Hindlimb muscle (tissue), 1 donor: ENCODE measurements at places on chromosomes 5 and 9.

DNA sequence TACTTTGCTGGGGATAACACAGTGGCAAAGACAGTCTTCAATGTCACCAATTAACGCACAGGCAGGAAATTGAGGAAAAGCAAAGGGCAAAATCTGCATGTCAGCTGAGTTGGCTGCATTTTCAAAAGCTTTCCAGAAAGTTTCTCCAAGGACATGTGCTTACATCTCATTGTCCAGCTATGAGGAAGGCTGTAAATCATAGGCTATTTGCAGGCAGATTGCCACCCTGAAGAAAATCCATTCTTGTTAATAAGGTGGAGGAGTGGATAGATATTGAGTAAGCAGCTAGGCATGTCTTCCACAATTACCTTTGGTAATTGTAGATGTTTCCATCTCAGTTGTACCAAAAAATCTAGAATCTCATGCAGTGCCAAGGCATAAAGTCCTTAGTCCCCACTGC lies 278.0 kb upstream of the NUDT12 start:
- no peak for DNase-seq

DNA sequence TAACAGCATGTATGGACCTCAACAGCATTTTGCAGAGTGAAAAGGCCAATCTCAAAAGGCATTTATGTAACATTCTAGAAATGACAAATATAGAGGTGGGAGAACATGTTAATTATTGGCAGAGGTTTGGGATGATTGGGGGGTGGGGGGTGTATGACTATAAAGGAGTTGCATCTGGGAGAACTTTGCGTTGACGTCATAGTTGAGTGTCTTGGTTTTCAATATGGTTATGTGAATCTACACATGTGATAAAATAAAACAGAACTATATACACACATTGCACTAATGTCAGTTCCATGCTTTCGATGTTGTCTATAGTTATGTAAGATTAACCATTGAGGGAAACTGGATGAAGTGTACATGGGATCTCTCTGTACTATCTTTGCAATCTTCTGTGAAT lies 139.1 kb downstream of the SV2C start:
- DNase-seq, result no peak

GRCh38 chr5:115578657-115579056 lies 23.6 kb downstream of the TICAM2 start:
- no peak for DNase-seq

- DNase-seq, result no peak
Measured at GRCh38 chr9:98091735-98092612, 27.0 kb downstream of the TRIM14 start.

DNA sequence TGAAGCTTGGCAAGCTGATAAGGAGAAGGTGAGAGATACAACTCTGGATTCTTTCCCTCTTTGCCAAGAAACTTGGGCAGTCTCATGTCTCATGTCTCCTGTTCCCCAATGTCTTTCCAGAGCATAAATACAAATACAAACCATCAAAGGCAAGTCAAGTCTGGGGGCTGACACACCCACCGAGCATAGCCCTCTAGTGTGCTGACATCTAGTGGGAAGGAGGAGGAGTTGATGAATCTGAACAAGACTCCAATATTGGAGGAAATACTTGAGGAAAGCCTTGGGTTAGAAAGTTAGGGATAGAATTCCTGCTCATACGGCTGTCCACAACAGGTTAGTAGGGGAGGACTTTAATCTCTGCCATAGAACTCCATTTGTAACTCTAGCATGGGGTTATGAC lies 8.6 kb downstream of the MLANA start:
- DNase-seq, result no peak

GRCh38 chr9:61673664-61674381 lies 484.0 kb downstream of the SPATA31A7 start:
- no peak for DNase-seq

DNA sequence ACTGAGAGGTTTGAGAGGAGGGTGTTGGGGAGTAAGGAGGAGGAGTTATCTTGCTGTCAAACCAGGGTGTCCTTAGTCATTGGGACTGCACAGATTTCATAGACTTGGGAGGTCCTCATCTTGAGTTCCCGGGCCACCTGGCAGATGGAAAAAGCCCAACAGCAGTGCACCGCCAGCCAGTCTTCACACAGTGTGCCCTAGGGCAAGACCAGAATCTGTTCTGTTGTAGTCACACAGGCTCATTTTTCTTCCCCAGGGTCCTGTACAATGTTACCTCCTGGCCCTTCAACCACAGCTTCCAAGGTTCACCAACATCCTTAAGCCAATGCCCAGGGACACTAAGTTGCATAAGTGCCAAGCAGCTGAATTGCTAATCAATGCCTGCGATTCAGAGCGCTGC lies 21.0 kb downstream of the PLAC8L1 start:
- no peak for DNase-seq

- DNase-seq, result no peak
Measured at GRCh38 chr5:150618588-150619281, 21.7 kb upstream of the SYNPO start.

GRCh38 chr5:65989158-65989557 lies 62.8 kb downstream of the ERBIN start:
- no peak for DNase-seq

DNA sequence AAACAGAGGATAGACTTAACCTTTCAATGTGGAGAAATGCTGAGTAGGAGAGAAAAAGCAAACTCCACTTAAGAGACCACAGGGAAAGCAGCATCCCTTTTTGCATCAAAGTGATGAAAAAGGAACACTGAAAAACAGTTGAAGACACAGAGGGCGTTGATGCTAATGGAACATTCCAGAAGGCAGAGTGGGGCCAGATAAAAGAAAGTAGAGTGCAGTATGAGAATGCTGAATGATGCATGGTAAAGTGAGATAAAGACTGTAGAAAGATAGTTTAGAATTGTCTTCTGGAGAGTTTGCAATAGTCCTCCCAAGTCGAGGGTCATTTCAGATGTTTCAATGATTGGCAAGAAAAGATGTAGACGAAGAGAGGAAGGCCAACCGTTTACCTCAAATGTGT lies 574.3 kb downstream of the PRR16 start:
- DNase-seq, result no peak

GRCh38 chr9:137222190-137223077 lies at the start of gene RNF208:
Gene RNF208 (minus strand): TSS chr9:137222240. CDS start chr9:137221212, 1,028 bp downstream.
- DNase-seq, result no peak
